Activated CD4-positive, CD25-positive, alpha-beta regulatory T cell treated with anti-CD3 and anti-CD28 coated beads, Interleukin-2, amount 50 U/mL, for 16 hours (primary cell): ENCODE measurements at places on chromosomes 11 and 22.

DNA sequence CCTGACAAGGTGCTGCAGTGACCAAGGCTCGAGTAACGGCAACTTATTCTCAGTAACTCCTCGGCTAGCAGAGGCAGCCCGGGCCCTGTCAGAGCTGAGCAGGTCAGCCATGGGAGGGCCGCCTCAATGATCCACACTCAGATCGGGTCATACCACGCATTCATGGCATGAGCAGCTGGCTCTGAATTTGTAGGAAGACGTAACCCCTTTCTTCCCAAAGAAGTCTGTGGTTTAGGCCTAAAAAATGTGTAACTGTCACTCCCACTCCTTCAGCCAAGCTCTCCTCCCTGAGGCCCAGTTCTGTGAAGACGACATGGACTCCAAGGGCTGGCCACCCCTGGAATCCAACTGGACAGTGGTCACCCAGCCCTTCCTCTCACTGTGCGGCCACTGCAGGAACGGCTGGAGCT, 30.0 kb downstream of the PPP2R1B start:
- DNase-seq: no peak

- no peak for DNase-seq
Measured at GRCh38 chr22:24928322-24928721, 18.2 kb downstream of the LHFPL7 start.

DNA sequence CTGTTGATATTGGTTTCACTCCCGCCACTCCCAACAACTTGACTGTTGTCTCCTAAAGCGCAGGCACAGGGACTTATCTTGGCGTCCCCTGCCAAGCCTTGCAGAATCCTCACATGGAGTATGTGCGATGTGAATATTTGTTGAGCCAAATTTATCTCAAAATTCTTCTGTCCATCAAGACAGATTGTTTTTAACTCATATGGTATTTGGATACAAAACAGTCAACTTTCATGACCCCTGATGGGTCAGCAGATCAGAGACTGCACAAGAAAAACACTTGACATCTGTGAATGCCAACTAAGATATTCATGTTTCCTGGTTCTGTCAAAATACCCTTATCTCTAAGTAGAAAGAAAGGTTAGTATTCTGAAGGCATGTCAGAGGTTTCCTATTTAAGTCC, 221.7 kb upstream of the BLID start:
- DNase-seq: no peak

DNA sequence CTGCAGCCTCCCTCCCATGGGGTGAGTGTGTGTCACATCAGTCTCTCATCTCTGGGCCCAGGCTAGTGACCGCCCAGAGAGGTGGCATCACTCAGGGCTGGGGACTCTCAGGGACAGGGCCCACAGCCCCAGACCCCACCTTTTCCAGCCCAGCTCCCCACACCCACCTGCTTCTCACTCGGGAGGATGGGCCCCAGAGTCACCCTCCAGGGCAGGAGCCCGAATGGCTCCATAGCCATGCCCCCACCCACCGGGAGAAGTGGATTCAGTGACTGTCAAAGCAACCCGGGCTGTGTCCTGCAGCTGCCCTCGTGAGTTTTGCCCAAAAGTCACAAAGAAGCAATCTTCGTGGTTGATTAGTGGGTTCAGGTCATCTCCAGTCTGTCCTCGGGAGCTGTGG, 26.0 kb downstream of the PARVG start:
- DNase-seq: no peak

DNA sequence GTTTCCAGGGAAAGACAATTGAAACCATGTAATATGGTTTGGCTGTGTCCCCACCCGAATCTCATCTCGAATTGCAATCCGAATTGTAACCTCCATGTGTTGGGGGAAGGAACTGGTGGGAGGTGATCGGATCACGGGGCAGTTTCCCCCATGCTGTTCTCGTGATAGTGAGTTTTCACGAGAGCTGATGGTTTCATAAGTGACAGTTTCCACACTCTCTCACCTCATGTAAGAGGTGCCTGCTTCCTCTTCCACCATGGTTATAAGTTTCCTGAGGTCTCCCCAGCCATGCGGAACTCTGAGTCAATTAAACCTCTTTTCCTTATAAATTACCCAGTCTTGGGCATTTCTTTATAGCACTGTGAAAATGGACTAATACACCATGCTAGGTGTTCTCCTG, 148.3 kb upstream of the CADM1 start:
- DNase-seq: no peak

DNA sequence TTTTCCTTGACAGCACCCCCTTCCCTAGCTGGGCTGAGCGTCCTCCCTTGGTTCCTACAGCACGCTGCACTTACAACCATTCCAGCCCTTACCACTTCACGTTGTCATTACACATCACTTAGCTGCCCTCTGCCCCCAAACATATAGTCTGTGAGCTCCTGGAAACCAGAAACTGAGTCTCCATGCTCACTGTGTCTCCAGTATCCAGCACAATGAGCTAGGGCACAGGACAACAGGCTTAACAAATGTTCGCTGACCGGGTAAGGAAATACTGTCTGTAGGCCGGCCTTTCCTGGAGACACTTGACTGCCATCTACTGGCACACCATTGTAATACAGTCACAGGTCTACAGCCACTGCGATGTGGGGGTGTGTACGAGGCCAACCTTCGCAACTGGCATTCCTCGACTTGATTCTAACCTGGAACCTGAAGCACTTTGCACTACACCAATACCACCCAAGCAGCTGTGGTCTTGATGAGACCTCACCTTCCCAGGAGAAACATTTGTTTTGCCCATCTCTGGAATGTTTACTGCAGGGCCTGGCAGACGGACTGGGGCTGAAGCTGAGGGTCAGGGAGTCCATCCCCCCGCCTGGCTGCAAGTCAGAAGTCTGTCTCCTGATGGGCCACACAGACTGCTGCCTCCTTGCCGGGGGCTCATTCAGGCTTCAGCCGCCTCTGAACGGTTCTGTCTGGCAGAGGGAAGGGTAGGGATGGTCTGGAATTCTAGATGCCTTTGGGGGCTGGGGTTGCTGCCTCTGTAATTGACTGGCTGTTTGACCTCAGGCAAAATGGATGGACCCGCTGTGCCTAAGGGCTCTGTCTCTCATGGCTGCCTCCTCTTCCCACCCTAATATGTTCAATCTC, 72.0 kb downstream of the SYN3 start:
- no peak for DNase-seq

DNA sequence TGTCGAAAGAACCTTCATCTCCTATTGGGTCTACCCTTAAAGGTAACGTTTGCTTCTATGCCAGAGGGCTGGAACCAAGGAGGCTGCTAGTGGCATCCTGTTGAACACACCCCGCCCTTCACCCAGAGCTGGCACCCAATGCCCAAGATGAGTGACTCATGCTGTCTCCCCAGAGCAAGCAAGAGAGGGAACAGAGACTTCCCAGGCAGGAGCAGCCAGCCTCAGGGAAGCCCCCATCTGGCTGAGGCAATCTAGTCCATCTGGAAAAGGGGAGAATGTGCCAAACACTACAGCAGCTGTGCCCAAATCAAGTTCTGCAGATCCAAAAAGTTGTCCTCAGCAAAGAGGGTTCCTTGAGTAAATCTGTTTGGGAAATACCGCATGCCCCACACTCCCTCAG, 91.9 kb upstream of the TP53I11 start:
- DNase-seq: no peak

DNA sequence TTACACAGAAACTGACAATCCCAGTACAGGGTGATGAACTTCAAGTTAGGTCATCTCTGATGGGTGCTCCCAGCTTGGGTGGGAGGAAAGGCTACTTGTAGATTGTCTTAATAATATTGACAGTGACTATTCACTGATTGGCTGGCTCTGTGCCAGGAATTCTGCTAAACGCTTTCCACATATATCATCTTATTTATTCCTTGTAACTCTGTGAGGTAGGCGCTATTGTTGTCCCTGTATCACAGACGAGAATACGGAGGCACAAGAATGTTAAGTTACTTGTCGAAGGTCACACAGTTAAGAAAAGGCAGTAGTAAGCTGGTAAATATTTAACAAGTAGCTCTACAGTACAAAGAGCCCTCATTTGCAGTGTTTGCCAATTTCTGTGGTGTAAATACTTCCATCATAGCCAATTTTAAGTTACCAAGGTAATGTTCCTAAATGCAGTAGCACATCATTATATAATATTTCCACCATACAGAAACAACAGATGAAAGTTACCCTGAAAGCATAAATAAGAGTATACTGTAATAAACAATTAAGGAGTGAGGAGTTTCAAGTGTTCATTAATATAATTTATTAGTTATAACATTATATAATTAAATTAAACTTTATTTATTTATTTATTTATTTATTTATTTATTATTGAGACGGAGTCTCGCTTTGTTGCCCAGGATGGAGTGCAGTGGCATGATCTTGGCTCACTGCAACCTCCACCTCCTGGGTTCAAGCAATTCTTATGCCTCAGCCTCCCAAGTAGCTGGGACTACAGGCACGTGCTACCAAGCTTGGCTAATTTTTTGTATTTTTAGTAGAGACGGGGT, 11.5 kb upstream of the TIMP3 start:
- DNase-seq: no peak

GRCh38 chr11:9029422-9029821, 25.6 kb upstream of the NRIP3 start:
- no peak for DNase-seq

DNA sequence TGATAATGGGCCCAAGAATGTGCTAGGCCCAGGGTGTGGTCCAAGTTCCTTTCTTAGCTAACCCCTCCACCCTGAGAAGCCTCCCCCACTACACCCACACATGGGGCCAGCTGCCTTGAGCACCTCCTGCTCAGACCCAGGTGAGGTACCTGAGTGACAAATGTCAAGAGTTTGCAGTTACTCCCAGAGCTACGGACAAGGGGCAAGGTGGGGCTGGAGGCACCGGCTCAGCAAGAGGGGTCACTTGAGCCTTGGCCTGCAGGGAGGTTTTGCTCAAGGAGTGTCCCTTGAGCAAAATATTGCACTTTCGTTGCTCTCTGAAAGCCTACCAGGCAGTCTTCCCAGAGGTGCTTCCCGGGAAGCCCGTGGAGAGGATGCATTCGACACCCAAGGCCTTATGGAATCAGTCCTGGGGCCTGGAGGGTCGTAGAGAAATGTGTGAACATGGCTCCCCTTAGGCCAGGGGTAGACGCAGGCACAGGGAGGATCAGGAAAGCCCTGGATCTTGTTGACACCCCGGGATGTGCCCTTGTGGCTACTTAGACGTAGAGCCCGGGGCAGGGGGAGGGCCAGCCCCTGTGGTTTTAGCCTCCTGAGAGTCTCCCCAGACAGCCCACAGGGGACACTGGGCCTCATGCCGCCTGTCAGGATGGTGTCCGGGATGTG, 114.2 kb downstream of the KCNQ1 start:
- DNase-seq: no peak

GRCh38 chr11:112455791-112456190, 195.1 kb upstream of the PLET1 start:
- no peak for DNase-seq

DNA sequence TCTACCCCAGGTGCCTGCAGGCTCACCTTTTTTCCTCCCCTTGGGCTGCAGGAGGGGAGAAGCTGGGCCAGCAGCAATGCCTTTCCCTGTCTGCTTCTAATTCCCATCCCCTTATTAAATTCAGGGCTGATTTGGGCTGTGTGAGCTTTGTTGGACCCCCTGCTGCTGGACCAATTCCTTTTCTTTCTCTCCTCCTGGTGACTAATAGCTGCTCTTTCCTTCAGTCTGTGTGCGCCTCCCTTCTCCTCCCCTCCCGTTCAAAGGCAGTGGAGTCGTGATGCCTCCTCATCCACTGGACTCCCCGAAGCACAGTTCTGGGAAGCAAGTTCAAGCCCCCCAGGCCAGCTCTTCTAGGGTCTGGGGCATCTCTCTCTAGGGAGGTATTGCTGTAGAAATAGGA, 567.9 kb upstream of the CADM1 start:
- DNase-seq: no peak

- DNase-seq: no peak
Measured at GRCh38 chr11:92810423-92811064, 158.9 kb upstream of the MTNR1B start.

DNA sequence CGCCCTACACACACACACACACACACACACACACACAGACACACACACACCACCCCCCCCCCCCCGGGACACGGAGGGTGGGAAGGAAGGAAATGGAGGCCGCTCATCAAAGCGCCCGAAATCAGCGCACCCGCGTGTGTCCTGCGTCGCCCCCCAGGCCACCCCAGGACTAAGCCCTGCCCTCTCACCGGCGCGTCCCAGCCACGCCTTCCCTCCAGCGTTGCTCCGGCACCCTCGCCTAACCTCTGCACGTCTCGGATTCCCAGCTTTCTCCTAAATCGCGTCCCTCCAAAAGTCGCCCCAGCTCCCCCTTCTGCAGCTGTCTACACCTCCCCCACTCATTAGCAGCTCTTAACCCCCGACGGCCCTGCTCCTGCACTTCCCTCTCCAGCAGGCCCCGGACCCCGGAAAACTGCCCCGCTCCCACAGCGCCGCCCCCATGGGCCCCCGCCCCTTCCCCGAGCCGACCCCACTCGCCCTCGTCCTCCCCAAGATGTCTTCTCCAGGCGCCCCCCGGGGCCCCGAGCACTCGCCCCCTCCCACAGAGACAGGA, 557 bp downstream of the PACSIN2 start:
- DNase-seq: no peak

- no peak for DNase-seq
Measured at GRCh38 chr22:17106785-17107546, 14.2 kb downstream of the TMEM121B start.

DNA sequence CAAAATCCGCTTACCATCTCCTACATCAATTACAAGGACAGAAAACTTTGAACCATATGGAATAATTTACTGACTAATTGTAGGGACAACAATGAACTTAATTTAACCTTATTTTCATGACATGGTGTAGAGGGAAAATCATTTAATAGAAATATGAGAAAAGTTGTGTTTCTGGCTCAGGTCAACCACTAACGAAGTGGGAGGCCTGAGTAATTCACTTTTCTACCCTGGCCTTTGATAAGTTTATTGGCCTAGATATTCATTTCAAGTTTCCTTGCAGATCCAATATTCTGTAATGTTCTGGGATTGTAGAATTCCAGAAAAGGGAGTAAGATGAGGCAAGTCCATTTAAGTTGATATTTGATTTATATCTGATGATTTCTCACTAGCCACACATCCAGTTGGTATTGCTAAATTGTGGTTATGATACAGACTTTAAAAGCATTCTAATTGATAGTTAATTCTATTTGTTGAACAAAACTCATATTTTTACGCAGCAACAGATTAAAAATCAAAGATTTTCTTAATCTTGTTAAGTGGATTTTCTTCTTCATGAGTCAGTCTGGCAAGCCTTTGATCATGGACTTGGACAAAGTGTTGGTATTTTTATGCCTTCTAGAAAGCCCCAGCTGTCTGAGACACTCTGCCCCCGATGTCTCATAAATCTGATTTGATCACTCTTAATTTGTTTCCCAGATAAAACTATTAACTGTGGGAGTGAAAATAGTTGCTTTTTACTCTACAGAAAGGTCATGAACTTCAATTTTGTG, 336.5 kb downstream of the TMEM135 start:
- no peak for DNase-seq

- no peak for DNase-seq
Measured at GRCh38 chr11:12769834-12770345, 95.7 kb downstream of the TEAD1 start.

- DNase-seq: no peak
Measured at GRCh38 chr22:20955548-20955947, 11.5 kb upstream of the AIFM3 start.
